ENCODE measurements at places on chromosomes 12 and 14.

DNA sequence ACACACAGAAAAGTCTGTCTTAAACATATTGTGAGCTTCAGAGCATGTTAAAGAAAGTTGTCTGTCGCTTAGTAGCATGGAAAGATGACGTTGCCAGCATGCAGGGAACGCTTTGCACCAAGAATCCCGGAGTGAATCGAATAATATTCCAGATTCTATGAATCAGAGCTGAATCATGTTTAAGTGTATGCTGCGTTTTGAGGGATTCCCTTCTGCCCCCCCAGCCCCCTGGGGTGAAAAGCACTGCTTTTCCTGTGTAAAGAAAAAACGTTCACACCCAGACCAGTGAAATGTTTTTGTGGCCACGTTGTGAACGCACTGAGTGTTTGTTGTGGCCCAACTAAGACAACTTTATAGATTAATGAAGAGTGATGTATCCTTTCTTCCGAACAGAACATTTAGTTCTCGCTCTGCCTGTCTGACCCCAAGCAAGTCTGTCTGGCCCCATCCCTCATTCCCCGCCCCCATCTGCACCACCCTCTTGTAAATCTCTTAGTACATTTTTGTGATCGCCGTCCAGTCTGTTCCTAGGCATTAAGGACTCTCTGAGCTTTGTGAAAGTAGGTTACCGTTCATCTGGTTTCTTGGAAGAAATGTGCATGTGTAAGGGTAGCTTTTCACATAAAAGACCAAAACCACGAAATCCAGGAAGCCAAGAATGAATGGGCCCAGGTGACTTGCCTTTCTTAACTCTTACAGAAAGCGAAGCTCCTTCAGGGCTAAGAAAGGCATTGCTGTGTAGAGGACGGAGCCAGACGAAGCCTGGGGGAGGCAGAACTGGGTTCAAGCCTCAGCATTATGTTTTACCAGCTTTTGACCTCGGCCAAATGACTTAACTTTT, 103.0 kb downstream of the SAMD4A start:
- DNase-seq: no peak

GRCh38 chr14:104442107-104442551, 137.4 kb upstream of the C14orf180 start:
- DNase-seq: peak; percentile 4

DNA sequence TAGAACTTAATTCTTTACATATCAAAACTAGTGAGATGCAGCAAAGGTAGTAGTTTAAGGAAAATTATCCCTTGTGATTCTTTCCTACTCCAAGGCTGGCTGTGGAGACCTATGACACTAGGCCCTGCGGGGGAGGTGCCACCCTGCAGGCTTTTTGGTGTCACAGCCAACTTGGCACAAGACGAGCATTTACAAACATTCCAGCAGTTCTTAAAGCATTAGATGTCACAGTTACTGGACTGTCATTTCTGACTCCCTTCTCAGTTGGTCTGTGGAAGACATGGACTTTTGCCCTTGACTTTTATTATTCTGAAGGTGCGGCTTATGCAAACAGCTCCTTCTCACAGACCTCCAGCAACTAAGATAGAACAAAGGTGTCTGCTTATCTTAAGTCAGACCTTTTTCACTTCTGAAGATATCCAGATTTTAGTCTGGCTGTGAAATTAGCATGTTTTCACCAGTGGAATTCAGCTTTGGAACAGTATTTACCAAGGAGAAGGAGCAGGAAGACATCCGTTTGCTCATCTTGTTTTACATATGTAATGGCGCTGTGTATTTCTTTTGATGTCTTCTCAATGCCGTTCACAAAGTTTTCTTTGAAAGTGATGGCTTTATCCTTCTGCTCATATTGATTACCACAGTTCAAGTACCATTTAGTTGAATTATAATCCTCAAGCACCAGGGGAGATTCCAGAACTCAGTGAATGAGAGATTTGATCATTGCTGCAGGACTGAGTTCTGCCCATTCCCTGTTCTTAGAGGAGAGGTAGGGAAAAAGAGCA, 17.9 kb downstream of the SRGAP1 start:
- peak; percentile 21 for DNase-seq

GRCh38 chr12:41514021-41514777, 326.1 kb downstream of the PDZRN4 start:
- no peak for DNase-seq

GRCh38 chr12:66309606-66310005, 7.3 kb downstream of the HELB start:
- no peak for DNase-seq

GRCh38 chr12:29521951-29522350, 24.5 kb upstream of the OVCH1 start:
- DNase-seq: no peak

DNA sequence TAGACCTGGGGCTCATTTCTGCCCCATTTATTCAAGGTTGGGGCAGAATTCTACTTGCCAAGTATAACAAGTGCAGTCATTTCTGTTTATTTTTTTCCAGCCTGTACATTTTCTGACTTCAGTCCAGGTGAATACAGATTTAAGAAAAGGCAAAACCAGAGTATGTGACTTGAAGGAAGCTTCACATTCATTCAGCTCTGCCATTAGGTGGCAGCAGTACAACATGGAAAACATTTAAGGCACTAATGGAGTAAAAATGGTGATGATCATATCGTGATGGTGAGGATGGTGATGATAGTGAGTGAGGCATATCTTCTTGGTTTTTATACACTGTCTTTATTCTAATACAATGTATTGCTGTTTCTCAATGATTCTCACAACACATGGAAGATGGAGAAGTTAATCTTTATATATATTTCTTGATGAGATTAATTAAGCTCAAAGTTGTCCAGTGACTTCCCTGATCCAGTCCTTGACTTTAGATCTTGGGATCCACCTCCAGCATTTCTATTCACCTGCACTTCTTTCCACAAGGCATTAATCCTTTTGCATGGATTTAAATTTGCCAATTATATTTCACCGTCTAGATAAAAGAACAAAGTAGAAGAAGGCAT, 176.7 kb upstream of the SEL1L start:
- DNase-seq: peak; percentile 4

- no peak for DNase-seq
Measured at GRCh38 chr14:22748206-22748605, 18.3 kb upstream of the OXA1L start.

- DNase-seq: no peak
Measured at GRCh38 chr12:117058442-117059072, 40.7 kb downstream of the TESC start.

DNA sequence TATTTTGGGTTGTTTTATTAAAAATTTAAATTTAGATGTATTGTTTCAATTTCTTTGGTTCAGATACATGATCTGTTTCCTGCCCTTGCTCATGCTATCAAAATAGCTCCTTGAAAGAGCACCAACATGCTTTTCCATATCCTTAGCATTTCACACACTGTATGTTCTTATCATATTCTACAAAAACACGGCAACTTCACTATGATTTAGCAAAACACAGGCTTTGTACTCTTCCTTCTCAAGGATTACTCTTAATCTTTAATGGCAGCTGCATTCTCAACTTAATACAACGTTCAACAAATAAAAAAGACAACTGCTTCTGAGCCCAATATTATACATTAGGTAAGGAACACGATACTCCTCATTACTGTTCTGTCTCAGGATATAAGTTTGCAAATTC, 2.9 kb upstream of the GLRX5 start:
- DNase-seq: no peak

DNA sequence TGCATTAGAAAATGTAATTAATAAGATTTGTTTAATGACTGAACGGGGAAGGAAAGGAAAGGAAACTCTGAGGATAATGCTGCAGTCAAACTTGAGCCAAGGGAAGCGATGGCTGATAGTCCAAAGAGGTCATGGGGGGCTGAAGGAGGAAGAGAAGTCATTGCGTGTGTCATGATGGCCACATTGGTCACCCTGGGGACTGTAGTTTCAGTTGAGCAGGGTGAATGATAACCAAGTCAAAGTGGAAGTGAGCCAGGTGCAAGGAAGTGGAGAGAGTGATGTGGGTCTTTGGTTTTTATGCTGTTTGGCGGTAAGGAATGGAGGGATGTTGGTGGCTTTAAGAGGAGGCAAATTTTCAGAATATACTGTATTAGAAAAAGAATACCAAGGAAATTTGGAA, 21.6 kb downstream of the C12orf75 start:
- no peak for DNase-seq

- peak; percentile 59 for DNase-seq
Measured at GRCh38 chr12:6788972-6789924, at the start of gene CD4. CD4 (plus strand) TSS chr12:6789528; CDS start chr12:6800139, 10,611 bp downstream.

GRCh38 chr14:87233806-87234384, 759.1 kb downstream of the GALC start:
- DNase-seq: no peak

GRCh38 chr12:101044512-101045059, 165.5 kb downstream of the SLC5A8 start:
- no peak for DNase-seq

DNA sequence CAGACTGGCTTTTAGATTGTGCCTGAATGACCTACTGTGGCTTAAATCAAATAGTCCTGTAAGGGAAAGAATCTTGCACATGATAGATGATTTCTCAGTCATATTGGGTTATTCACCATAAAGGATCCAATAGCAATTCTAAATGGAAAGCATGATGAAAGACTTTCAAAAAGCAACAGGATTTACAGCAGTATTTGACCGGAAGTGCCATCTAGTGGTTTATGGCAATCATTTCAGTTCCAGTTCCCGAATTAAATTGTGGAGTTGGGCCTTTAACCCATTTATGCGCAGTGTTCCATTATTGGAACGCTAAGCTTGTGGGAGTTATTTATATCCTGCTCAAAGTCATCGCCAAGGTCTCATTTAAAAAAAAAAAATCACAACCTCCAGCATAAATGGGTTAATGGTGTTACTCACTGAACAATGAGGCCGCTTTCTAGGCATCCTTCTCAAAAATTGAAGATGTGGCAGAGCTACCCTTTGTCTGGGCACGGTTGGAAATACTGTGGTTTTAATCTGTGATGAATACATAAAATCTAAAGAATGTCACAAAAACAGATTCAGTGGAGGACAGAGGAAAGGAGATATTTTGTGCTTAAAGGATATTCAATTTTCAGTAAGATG, 60.8 kb upstream of the REP15 start:
- DNase-seq: peak; percentile 34

DNA sequence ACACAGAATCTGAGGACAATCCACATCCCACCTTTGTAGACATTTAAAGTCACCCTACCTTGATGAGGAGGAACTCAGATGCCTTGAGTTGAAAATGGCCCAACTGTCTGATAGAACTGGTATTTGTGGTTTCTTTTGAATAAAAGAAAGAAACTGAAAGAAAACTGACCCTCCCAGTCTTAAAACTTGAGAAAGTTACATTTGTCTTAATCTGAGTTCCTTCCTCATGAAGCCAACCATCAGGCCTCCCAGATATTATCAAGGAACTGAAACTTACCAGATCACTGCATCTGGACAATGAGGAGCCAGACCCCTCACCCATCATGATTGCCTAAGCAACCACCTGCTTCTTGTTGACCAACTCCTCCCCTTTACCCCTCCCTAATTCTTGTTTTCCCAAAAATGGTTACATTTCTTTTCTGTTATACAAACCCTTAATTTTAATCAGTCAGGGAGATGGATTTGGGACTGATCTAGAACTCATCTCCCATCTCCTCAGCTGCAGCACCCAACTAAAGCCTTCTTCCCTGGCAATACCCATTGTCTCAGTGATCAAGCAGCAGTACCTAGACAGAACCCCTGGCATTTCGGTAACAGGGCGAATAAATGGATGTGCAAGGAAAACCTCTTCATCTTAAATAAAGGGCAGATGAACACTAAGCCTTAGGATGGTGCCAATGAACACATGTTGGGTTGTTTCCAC, 72.0 kb upstream of the RESF1 start:
- DNase-seq: no peak

DNA sequence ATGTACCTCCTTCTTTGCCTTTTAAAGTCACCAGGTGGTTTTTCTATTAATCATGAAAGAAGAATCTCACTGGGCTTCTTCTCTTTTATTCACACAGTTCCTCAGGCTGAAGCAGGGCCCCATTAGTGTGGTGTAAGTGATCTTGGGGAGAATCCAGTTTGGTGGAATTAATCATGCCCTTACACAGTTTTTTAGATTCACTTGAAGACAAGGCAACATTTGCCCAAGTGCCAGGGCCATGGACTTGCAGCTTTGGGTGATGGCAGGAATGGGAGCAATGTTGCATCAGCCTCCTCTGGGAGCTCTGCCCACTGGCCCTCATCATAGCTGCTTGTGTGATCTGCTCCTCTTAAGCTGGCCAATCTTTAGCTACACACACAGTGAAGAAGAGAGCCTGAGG, 33.8 kb downstream of the KCNK10 start:
- no peak for DNase-seq

GRCh38 chr12:49901986-49902385, 1.7 kb downstream of the FAIM2 start:
- DNase-seq: no peak

- no peak for DNase-seq
Measured at GRCh38 chr14:65168840-65169239, 66.5 kb upstream of the MAX start.

DNA sequence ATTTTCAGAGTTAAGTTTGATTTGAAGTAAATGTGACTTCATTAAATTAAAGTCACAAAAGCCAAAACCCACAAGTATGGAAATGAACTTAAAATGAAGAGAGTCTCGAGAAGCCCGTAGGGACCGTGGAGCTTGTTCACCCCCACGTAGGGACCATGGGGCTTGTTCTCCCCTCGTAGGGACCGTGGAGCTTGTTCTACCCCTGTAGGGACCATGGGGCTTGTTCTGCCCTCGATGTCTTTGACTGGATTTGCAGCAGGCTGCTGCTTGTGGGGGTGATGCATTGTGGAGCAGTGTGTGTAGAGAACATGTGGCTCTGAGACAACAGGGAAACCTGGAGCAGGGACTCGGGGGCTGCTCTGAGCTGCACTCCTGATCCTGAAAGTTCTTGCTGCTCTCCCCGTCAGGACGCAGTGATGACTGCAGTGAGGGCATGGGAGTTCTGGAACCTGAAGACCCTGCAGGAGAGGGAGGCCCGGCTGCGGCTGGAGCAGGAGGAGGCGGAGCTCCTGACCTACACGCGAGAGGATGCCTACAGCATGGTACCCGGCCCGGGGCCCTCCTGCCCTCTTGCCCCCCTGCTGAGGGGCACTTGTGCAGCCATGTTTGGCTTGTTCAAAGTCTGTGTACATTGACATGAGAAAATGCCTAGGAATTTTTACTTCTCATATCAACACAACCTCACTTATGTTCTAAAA, 94.2 kb downstream of the EP400 start:
- DNase-seq: no peak

- no peak for DNase-seq
Measured at GRCh38 chr14:93977790-93978581, 1.6 kb upstream of the ASB2 start.

- DNase-seq: no peak
Measured at GRCh38 chr14:69013943-69014782, 35.1 kb upstream of the ACTN1 start.

- DNase-seq: no peak
Measured at GRCh38 chr14:73887694-73888459, 1.2 kb downstream of the ZNF410 start.

Measured in AG08396 (cell line).